Right forelimb (tissue), 1 donor: ENCODE measurements at places on chromosomes 11 and 22.

DNA sequence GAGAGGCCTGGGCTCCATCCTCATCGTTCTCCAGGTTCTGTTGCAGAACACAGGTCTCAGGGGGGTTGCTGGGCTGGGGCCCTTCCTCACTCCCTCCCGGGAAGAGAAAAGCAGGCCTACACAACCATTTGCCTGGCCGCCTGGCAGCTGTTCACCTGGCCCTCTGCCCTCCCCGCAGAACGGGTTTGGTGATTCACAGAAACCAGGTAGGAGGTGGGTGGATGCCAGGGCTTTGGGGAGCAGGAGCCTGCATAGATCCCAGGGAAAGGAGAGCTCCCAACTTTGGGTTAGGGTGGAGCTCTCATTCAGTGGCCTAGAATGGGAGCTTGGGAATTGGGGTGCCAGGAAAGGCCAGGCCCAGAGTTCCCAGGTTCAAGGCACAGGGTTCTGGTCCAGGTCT, 995 bp downstream of the TMEM134 start:
- DNase-seq: no peak

- no peak for DNase-seq
Measured at GRCh38 chr22:34567367-34567766, 498.6 kb upstream of the ISX start.

- DNase-seq: no peak
Measured at GRCh38 chr11:88448131-88448670, 110.7 kb upstream of the CTSC start.

DNA sequence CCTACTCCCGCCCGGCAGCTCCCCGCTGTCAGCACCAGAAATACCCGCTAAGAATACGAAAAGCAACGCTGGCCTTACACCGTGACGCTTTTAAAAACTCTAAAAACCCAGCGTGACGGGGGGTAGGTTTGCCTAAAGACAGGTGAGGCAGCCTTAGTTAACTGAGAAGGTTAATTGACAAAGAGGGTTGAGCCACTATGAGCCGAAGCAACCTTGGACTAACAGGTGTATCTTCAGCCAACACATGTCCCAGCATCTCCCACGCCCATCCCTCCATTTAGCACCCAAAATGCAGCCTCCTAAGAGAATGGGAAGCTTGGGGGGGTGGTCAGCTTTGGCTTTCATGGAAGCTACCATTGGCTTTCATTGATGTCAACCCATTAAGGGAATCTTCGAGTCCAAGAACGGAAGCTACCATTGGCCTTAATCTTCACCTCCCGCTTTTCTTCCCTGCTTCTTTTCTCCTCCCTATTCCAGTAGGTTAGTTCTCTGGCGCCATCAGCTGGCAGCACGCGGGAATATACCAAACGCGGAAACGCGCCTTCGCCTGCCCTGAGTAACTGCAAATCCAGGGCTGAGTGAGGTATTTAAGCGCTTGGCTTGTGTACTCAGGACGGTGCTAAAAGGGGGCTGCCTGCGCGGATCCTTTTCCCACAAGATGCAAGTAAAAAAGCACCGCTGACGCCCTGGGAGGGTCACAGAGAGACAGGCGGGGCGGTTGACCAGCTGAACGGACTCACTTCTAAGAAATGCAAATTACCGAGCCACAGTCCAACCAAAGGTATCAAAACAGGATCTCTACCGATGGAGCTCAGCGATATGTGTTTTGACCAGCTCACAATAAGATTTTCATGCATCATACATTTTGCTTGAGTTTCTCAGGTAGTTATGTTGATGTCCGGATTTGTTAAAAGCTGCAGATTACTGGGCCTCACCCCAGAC, 38.5 kb upstream of the GLYATL1 start:
- peak; percentile 86 for DNase-seq

- no peak for DNase-seq
Measured at GRCh38 chr11:3880724-3881123, 25.3 kb downstream of the STIM1 start.

DNA sequence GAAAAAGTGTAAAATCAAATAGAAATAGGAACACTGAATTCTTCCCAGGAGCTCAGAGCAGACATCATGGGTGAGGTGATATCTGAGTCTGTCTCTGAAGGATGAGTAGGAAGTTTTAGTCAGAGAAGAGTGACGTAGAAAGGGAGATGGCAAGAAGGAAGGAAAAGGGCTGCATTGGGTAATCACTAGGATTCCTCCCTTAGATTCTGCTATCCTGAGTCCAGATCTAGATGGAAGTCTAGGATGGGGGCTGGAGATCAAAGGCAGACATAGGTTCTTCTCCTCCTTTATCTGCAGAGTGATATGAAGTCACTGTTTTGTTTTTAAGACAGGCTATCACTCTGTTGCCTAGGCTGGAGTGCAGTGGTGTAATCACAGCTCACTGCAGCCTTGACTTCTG, 30.4 kb downstream of the POU2F3 start:
- DNase-seq: no peak

- no peak for DNase-seq
Measured at GRCh38 chr11:116422956-116423600, 349.7 kb downstream of the BUD13 start.

GRCh38 chr22:41551877-41552582, 7.8 kb upstream of the POLR3H start:
- no peak for DNase-seq

DNA sequence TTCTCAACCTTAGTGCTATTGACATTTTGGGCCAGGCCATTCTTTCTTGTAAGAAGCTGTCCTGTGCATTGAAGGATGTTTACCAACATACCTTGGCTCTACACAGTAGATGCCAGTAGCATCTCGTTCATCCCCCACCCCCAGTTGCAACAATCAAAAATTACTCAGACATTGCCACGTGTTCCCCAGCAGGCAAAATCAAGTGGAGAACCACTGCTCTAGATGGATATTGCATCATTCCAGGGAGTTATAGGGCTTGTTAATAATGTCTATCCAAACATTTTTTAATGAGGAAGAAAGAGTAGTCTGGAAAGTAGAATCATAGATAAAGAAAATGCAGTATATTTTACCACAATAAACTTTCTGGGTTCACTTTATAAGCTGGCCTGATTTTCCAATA, 64.1 kb downstream of the PRMT3 start:
- no peak for DNase-seq

- peak; percentile 48 for DNase-seq
Measured at GRCh38 chr22:31094021-31094551, 13.0 kb downstream of the SMTN start.

DNA sequence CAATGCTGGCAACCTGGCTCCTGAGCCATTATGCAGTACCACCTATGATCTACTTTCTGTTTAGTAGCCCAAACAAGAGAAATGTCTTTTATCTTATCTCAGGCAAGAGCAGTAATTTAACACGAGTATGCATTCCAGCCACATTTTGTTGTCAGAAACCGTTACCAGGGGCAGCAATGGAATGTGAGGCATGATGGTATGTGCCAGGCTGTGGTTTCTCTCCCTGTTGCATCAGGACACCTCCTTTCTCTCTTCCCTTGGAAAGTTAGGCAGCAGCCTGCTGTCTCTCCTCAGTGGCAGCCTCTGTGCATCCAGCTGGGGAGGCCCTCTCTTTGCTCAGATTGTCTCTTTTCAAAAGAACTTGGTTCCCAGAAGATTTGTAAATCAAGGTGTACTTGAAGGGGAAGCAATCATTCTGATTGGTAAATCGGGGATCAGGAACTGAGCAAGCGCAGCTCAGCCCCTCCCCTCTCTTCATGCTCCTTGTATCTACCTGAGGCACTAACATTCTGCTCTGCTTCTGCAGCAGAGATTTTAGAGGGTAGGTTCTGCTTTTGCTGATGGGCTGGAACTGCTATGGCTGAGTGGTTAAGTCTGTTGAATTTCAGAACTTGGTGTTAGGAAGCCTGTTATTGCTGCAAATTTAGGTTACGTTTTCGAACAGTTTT, 229.2 kb downstream of the ADAMTS15 start:
- DNase-seq: no peak
